Left hindlimb (tissue), 1 donor: ENCODE measurements at places on chromosomes 2 and 18.

- DNase-seq, result no peak
Measured at GRCh38 chr2:148058641-148059040, 37.8 kb downstream of the MBD5 start.

DNA sequence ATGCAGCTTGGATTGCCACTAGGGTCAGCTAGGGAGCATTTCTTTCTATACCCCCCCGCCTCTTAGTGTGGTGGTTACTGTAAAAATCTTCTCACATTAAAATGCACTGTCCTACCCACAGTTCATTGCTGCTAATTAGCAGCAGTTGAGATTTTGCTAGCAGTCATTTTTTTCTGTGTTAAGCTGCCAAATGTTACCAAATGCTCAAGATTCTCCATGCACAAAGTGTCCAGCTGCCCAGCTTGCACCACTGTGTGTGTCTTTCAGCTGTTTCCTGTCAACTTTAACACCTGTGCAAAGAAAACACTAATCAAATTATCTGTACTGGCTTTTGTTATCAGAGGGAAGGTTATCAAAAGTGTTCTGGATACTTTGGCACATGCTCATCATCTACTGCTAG is 679.3 kb downstream of the NR4A2 start:
- DNase-seq, result no peak

GRCh38 chr18:1993866-1994265 is 577.4 kb downstream of the METTL4 start:
- DNase-seq, result no peak

DNA sequence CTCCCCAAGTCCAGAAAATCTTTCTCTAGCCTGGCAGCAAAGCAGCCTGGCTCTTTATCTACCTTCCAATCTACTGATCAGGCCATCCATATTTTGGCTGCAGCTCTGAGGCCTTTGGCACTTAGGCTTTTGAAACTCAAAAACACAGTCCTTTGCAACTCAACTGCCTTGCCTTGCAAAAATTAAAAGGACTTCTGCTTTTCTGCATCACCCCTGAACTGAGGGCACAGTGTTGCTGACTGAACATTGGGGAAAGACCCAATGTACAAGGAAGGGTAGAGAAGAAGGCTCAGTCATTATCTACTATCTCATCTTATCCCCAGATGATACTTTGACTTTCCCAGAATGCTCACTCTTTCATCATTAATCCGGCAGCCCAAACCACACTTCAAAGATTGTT is 625.5 kb downstream of the ARHGAP15 start:
- no peak for DNase-seq

DNA sequence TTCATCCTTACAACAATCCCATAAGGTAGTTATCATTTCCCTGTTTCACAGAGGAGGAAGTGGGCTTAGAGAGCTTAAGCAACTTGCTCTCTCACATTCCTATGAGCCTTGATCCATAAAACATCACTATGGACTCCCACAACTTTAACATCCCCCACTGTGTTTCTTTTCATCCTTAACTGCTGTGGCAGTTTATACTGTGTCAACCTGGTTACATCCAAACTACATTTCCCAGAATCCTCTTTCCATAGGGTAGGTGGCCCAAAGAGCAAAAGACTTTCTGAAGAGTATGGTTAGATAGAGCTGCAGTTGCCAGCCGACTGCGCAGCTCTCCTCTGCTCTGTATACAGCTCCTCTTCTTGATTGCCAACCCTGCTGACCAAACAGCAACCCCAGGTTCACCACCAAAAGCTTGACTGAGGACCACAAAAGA is 22.5 kb downstream of the MAP3K2 start:
- DNase-seq, result no peak

DNA sequence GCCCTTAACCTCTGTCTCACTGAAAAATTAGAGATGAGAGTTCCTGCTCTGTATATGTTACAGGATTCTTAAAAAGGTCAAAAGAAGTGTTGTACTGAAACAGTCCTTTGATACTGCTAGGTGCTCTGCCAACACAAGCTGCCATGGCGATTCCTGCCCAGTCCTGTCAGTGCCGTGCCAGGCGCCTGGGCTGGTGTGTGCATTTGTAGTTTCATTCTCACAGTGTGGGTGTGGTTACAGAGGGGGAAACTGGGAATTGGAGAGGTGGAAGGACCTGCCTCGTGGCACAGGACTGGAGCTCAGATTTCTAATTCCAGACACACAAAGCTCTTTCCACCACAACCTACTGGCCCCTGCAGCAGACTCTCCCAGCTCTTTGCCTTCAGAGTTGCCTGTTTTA is 122.3 kb upstream of the RAB6C start:
- peak; percentile 40 for DNase-seq

- no peak for DNase-seq
Measured at GRCh38 chr2:188265315-188265714, 26.4 kb upstream of the GULP1 start.

DNA sequence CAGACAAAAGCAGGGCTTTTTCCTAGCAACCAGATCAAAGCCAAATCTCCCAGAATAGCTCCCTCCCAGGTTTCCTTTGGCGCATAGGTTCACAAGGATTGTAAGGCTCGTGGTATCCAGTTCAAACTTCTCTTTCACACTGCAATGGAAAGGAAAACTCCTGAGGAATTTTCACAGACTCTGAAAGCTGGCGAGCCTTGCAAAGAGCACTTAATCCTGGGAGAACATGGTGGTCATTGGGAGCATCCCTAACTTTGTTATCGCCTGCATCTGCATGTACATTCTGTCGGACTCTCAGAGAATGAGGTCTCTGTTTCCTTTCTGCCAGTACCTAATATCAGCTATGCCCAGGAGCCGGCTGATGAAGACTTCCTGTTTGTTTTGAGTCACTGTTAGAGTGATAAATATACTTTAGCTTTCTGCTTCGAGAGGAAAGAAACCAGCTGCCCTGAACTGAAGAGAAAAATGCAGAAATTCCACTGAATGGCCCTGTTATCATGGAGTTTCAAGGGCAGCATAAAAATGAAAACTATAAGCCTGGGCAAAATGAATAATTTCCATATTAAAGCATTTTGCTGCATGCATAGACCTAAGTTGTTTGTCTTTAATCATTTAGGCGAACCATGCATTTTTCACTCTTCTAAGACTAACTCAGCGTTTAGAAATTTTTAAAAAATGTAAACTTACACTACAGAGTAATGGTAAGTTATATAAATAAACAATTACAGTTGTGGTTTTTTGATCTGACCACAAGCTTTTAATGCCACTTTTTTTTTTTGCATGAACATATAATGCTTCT is 76.4 kb upstream of the ZEB2 start:
- DNase-seq, result no peak

GRCh38 chr2:163647300-163647699 is 88.5 kb downstream of the FIGN start:
- no peak for DNase-seq

DNA sequence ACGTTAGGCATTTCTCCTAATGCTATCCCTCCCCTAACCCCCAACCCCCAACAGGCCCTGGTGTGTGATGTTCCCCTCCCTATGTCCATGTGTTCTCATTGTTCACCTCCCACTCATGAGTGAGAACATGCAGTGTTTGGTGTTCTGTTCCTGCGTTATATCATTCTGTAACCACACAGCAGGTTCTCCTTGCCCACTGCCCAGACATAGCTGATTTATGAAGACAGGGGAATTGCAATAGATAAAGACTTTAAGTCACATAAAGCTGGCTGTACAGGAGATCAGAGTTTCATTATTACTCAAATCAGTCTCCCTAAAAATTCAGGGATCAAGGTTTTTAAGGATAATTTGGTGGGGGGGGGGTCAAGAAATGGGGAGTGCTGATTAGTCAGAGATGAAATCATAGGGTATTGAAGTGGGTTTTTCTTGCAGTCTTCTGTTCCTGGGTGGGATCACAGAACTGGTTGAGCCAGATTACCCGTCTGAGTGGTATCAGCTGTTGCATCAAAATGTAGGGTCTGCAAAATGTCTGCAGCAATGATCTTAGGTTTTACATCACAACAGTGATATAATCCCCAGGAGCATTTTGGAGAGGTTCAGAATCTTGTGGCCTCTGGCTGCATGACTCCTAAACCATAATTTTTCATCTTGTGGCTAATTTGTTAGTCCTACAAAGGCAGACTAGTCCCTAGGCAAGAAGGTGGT is 392.1 kb upstream of the KCNJ3 start:
- DNase-seq, result no peak

- DNase-seq, result no peak
Measured at GRCh38 chr2:168356477-168356835, 99.6 kb upstream of the CERS6 start.

- DNase-seq, result peak; percentile 60
Measured at GRCh38 chr2:68250652-68251186, 1.6 kb downstream of the PPP3R1 start.

DNA sequence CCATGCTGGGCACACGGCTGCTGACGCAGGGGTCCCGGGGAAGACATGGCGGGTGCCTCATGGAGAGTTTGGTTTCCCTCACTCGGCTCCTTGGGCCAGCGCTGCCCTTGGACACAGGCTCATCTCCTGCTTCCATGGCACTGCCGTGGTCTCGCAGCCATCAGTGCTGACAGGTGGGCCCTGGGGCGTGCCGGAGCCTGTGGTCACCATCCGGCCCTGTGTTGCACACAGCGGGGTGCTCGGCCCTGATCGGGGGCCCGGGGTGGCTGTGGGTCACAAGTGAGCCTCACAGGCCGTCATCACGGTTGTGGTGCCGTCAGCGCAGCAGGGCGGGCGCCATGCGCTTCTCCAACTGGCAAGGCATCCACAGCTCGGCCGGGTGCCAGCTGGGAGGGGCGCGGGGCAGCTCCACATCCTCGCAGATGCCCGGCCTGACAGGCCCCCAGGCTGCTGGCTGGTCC is 582 bp downstream of the RTP5 start:
- no peak for DNase-seq

DNA sequence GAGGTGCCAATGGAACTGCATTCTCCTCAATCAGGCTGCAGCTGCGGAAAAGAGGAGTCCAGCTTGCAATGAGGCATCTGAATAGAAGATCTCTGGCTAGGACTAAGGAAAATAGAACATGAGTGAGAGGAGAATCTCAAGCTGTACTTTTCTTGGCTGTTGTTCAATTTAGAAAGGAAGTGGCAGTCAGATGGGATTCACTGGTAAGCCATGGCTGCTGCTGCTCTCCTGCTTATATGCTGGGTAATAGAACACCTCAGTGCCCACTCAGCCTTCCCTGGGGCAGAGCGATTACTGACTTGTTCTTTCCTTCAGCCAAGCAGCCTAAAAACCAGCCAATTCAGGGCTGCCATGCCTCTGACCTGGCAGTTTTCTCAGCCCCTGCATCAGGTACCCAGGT is 17.6 kb upstream of the CHST9 start:
- DNase-seq, result no peak

GRCh38 chr2:103805746-103806145 is 1043.9 kb downstream of the TMEM182 start:
- DNase-seq, result no peak

DNA sequence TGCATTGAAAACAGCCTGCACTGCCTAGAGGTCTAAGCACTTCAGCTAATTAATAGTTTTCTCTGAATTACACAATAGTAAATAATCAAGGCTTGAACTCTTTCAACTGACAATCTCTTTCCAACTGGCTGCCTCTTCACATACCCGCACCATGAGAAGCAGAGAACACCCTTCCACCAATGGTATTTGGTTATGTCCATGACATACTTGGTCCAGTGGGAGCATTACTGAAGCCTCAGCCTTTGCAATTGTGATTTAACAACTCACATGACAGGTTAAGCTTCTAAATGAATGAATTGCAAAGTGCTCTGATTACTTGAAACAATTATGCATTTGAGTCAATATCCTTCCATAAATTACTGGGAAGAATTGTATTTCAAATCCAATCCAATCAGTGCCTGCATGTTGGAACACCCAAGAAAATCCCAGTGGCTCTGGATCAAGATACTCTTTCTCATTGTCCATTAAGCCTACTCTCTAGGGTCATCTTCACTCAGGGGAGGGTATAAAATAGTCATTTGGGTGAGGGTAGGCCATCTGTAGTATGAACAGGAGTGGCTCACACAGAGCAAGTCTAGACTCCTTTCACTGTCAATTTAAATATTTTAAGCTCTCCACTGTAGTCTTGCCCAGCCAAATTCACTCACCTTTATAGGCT is 101.1 kb downstream of the HS1BP3 start:
- no peak for DNase-seq

DNA sequence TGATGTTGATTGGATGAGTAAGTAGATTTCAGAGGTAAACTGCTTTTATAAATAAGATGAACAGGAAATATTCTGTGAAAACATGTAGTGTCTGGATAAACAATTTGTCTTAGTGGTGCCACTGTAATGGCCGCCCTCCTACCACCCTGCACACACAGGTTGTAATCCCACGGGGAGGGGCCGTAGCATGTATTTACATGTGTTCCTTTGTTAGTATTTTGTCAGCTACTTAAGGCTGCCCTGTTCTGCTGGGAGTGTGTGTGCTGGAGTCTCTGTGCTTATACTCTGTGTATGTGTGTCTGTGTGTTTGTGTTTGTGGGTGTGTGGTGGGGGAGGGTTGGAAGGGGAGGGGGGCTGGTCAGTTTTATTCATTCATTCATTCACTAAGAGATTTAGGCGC is 5.1 kb downstream of the TSHZ1 start:
- DNase-seq, result no peak

DNA sequence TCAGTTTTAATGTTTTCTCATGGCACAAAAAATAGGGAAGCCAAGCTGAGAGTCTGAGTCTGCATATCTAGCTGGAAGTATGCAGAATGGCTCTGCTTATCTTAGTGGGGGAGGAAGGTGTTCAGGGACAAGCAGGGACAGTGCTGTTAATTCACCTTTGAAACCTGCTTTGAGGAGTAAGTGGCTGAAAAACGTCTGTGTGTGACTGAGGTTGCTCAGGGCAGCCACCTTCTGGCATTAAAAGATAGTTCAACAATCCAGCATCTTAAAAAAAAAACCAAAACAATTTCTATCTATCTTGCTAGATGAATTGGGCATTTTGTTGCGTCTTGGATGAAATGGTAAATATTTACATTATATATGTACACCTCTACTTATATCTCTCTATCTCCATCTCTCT is 2.0 kb upstream of the TRPM8 start:
- DNase-seq, result no peak

DNA sequence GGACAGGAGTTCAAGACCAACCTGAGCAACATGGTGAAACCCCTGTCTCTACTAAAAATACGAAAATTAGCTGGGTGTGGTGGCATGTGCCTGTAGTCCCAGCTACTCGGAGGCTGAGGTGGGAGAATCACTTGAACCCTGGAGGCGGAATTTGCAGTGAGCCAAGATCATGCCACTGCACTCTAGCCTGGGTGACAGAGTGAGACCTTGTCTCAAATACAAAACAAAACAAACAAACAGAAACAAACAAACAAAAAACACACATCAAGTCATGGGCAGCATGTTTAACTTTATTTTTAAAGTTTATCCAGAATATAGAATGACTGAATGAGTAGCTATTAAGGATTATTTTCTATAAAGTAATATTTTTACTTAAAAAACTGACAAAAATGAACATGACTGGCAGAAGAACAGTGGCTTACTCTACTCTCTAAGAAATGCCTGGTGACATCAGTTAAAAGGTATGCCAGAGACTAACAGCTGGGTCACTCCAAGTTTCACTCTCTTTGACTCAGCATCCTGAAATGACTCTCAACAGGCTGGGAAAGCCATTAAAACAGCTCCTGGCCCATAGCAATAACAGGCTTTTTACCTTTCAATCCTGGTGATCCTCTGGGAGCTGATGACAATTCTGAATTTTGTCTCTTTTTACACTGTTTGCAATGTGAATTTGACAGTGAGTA is 281.6 kb upstream of the STON1 start:
- no peak for DNase-seq

- no peak for DNase-seq
Measured at GRCh38 chr18:6575908-6576307, 153.6 kb upstream of the ARHGAP28 start.

- peak; percentile 76 for DNase-seq
Measured at GRCh38 chr2:15808204-15808910, 132.0 kb upstream of the MYCN start.
